ENCODE measurements at places on chromosomes 1 and 21.

DNA sequence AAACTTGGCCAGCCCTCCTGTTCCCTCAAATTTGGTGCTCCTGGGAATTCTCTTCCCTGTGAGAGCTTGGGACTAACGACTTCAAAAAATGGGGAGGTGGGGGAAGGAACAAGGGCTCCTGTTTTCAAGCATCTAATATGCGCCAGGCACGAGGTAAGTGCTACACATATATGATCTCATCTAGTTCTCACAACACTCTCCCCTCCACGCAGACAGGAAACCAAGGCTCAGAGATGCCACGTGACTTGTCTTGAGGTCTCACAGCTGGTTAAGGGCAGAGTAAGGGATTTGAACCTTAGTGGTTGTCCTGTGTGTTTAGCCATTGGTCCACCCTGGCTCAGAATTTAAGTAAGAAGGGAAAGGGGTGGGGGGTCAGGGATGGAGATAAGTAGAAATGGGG, 125.9 kb downstream of the DMRTB1 start:
- peak; percentile 2 for DNase-seq

GRCh38 chr1:157034137-157034800, 11.3 kb downstream of the ARHGEF11 start:
- DNase-seq: no peak

DNA sequence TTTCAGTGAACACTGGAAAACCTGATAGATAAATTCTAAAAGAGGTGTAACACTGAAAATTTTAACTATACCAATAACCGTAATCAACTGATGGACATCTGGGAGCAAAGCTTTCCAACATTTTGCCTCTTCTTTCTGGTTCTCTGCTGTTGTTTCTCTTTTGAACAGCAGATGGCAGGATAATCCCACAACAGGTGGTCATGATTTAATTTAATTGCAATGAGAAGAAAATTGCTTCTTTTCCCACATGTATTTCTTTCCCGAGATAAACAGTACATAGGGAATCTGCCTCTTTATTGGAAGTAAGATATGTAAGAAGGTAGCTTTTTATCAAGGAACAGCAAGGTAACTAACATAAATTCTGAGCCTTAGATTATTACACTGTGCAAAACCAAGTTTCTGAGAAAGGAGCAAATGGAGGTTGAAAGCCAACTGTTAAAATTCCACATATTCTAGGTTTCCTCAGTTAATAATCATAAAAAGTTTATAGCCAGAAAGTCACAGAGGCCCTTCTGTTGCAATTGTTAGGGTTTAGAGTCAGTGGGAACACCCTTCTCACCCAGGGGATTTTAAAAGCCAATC, 72.9 kb downstream of the RPS6KA1 start:
- no peak for DNase-seq

GRCh38 chr1:87647430-87648177, 318.9 kb downstream of the LMO4 start:
- DNase-seq: no peak

DNA sequence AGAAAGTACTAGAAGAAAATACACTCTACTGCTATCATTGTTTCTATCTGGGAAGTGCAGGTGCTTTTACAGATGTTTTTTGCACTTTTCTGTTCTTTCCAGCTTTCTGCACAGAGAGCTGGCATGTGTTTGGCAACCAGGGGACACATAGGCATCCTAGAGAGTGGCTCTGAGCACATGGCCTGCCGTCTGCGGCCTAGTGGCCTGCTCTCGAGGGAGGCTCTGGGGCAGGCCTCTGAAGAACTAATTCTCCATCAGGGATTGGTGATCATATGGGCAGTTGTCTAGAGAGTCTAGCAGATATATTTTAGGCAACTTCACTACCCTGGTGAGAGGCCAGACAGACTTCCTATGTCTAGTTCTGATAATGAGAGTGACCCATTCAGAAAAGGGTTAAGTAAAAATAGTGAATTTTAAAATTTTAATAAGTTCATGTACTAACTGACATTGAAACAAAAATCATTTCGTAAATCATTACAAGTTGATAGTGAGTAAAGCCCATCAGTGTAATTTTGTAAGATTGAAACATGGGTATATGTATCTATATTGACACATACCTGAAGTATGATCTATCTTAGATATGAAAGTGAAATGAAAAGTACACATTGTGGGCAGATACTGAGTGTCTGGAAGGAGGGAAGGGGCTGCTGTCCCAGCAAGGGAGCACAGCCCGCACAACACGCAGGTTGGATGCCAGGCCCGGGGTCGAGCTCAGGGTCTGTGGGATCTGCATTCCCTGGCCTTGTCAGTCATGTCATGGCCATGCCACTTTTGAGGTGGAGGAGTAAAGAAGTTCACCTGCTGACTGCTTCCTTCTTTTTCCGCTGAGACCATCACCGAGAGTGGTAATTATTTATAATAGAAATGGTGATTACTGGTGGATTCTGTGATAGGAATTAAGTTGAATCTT, 79.8 kb downstream of the PCBP3 start:
- DNase-seq: no peak

- DNase-seq: no peak
Measured at GRCh38 chr1:153415850-153416570, at the start of gene S100A7A. Gene S100A7A, plus strand, starts transcription at chr1:153416520. Its CDS starts 1,563 bp downstream, at chr1:153418083.

DNA sequence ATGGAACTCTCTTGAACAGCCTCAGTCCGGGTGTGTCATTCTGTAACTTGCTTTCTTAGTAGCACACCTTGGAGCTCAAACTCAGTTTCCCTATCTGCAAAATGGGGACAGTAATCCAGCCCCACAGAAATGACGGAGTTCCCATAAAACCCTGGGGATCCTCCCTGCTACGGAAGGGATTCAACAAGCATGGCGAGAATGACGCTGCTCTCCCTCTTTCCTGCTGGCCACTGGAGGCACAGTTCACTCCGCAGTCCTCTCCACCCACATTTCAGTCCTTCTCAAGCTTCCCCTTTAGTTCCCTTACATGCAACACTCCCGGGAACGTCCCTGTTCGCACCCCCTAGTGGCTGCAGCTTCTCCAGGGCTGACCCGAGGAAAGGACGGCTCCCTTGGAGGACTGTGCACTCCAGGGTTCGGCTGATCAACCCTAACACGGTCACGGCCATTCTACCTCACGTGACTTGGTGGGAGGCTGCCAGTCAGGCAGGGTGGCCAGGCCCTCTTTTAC, 20.6 kb downstream of the RUNX3 start:
- peak; percentile 93 for DNase-seq

DNA sequence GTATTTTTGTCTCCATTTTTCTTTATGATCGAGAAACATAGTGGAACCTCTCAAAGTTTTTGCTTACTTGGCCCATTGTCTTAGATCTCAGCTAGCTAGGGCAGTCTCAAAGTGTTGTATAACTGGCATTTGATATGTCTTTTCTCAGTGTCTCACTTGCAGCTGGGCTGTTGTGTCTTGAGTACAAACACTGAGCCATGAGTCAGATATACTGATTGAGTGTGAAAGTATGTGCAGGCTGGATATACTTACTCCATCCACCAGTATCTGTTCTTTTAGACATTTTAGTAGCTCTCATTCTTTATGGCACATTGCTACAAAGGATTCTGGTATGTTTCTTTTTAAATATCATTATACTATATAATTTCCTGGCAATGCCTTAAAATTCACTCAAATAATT, 14.3 kb upstream of the GPR52 start:
- DNase-seq: no peak

DNA sequence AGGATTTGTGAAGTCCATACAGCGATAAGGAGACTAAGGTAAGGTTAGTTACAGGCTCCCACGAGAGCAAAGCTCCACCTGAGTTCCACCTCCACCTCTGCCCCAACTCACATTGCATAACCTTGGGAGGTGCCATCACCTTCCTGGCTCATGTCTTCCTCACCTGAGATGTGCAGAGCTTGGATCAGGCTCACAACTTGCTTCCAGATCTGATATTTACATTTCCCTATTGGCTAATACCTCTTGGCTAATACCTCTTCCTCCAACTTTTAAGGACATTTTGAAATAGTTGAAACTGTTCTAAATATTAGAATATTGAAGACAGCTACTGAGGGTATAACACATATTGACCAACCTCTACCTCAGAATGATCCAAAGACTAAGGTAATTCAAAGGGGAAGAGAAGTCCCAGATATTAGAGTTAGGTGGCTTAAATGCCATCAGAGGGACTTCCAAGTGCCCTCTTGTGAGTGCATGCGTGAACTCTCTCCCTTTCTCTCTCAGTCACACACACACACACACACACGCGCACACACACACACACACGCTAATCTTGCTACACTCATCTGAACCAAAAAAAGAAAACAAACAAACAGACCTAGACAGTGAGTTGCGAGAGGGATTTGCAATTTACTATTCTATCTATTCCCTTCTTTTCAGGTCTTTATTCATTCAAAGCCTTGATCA, 134.3 kb downstream of the PLPP3 start:
- no peak for DNase-seq

DNA sequence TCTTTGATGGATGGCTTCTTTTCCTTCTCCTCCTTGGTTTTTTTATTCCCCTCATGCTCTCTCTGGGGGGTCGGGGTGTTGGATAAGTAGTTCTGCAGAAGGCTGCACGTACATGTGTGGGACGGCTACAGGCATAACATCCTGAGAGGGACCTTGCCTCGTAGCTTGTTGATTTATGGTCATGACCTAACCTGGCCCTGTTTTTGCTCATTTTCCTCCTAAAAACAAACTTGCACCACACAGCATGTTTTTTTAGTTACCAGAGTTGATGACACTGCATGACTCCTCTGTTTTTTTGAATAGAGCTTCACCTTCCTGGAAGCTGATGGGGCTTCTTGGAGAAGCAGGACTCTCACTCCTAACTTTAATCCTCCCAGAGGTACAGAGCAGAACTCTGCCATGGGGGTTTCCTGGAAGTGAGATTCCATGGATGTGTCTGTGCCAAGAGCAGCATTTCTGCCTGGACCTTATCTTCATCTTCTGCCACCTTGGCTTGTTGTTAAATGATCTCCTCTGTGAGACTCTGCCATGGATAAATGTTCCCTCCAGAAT, 114.7 kb downstream of the PAPPA2 start:
- no peak for DNase-seq

- DNase-seq: no peak
Measured at GRCh38 chr1:19348441-19349198, 36.5 kb downstream of the SLC66A1 start.

DNA sequence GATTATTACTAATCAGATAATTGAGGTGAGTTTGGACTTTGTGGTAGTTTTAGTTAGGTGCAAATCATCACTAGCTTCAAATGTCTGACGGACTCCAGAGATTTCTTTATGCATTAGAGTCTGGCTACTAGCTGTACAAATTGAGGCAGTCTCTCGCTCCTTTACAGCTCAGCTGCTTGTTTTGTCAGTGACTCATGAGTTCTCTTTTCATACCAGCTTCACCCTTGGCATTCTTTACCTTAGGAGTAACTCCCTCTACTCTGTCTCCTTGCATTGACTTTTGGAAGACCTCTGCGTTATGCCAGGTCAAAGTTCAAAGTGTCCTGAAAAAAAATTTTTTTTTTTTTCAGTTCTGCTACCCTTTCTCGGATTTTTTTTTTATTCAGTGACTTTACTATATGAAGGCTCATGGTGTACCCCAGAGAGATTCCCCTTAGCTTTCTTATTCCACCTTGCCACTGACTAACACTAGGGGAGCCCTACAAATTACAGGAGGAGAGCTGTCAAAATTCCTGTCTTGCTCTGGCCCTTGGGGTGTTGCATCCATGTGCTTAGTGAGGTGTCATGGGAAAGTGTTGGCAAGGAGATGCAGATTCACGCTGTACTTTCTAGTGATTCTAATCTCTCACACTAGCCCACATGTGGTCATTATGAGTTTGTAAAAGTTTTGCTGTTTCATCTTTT, 576.6 kb downstream of the ADGRL2 start:
- DNase-seq: no peak

GRCh38 chr1:230842801-230843200, 25.5 kb downstream of the C1orf198 start:
- DNase-seq: no peak

- DNase-seq: no peak
Measured at GRCh38 chr1:180185281-180185680, 30.6 kb downstream of the QSOX1 start.

GRCh38 chr1:170351366-170351946, 180.5 kb upstream of the GORAB start:
- DNase-seq: no peak

GRCh38 chr1:113701429-113701828, 57.9 kb downstream of the PHTF1 start:
- DNase-seq: peak; percentile 48

- no peak for DNase-seq
Measured at GRCh38 chr21:32278103-32278502, 746 bp downstream of the MIS18A start.

DNA sequence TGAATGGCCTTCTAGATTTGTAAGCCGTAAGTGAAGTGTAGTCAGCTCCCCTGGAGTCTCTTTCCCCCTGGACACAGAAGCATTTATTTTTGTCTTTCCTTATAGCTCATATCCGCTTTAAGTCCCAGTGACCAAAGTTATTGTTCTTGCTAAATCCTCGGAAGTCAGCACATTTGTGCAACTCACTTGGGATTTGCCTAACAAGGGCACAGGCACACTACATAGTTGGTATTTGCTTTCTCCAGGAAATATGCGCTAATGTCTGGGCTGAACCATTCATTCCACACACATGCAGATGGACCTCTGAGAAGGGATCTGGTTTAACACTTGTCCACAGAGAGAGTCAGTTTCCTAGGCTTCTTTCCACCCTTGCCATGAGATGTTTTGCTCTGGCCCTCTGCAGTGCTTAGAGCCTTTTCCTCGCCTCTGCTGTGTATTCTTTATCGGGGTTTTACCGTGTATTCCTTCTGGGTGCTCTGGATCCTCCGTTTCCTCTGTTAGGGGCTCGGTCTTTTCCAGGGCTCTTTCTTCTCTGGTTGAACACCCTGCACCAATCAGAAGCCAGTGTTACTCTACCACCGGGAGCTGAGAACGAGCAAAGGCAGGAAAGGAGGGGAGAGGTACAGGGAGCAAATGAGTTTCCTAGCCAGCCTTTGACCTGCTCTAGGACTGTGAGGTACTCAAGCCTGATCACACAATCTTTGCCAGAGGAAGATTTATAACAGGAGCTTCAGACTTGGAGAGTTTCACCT, 72.4 kb downstream of the ABCA4 start:
- DNase-seq: peak; percentile 62

GRCh38 chr1:78619446-78619802, 824 bp upstream of the IFI44L start:
- DNase-seq: no peak

DNA sequence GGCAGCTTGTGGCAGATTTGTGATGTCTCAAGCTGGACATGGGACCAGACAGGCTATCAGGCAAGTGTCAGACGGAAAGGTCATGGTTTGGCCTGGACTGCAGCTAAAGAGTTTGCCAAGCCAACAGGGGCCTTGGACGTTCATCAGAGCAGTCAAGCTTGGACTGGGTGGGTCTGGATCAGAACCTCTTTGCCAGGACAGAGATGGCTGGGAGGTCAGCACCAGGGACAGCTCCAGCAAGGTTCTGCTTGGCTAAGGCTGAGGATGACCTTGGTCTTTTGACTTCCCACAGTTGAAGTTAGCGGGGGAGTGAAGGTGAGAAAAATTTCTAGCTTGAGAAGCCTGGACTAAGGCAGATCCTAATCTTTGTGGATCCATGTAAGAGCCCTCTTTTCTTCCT, 68.1 kb downstream of the GRIK3 start:
- peak; percentile 58 for DNase-seq

GRCh38 chr1:64476251-64476952, 6.5 kb downstream of the CACHD1 start:
- DNase-seq: no peak
